ENCODE measurements at places on chromosomes 1 and 21.

DNA sequence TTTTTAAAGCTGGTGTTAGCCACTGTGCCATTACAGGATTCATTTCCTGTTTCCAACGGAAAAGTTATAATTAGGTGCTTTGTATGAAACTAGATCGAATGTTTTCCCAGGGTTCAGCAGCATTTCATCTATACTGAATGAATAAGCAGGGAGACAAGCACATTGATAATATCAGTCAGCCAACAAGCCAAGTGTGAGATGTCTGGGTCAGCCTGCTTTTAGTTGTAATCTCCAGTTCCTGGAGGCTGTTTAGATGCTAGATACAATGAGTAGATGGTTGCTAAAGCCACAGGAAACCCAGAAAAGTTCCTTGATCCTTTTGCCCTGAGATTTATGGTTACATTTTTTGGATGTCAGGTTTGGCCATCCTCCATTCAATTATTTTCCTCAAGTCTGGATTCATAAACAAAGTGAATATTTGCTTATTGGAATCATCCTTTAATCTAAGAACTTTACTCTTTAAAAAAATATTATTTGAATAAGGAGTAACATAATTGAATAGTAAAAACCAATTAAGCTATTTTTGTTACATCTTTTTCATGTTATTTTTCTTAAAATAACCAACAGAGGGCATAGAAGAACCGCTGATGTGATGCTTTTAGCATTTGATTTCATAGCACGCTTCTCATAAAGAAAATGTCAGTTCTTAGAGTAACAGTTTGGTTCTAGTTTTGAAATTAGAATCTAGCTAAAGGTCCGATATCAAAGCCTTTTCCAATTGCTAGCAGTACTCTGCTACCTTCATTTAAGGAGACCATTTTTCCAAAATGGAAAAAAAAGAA is 76.6 kb downstream of the HSPA13 start:
- DNase-seq: peak; percentile 10

GRCh38 chr1:168676029-168676812 is 52.8 kb downstream of the DPT start:
- no peak for DNase-seq

GRCh38 chr21:43790010-43790524 is 690 bp downstream of the RRP1 start:
- no peak for DNase-seq

- no peak for DNase-seq
Measured at GRCh38 chr1:110466646-110467280, 15.8 kb downstream of the PROK1 start.

GRCh38 chr1:172003766-172004530 is 162.7 kb downstream of the DNM3 start:
- DNase-seq: no peak

Data from RWPE1 (cell line).